T-cell (primary cell): ENCODE measurements at places on chromosomes 1 and 21.

- no peak for DNase-seq
Observed at GRCh38 chr1:229199261-229200243, 71.4 kb upstream of the RAB4A start.

- DNase-seq, result no peak
Observed at GRCh38 chr1:155657463-155657862, 31.1 kb downstream of the YY1AP1 start.

DNA sequence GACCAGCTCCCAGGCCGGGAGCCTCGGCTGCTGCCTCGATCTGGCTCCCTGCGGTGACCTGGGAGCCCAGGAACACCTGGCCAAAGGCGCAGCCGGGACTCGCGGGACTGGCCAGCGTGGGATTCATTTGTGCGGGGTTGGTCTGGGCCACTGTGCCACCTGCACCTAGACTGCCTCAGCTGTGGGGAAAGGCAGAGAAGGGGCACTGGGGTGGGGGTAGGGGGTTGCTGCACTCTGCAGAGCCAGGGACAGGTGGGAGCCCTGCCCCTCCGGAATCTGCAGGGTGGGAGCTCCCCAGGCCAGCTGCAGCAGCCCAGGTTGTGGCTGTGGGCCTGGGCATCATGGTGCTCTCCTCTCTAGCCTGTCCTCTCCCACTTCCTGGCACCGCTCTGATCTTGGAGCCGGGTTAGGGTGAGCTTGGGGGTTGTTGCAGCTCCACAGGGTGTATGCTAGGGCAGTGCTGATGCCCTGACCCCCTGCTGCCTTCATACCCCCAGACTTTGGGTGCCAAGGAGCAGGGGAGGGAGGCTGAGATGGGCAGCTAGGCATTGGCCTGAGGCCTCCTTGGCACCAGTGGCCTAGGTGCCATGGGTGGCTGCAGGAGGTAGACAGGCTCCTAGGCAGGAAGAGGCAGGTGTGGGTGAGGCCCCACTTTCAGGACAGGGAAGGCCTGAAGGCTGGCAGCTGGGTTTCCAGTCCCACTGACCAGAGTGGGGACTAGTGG, 57.5 kb upstream of the ETV3 start:
- no peak for DNase-seq

GRCh38 chr1:188822248-188822647, 1655.4 kb downstream of the BRINP3 start:
- DNase-seq, result no peak

- DNase-seq, result no peak
Observed at GRCh38 chr1:223887747-223888418, 42.1 kb upstream of the TP53BP2 start.

GRCh38 chr1:214913966-214914365, 168.6 kb upstream of the KCNK2 start:
- DNase-seq, result no peak

GRCh38 chr1:208324005-208324404, 79.8 kb upstream of the PLXNA2 start:
- no peak for DNase-seq

DNA sequence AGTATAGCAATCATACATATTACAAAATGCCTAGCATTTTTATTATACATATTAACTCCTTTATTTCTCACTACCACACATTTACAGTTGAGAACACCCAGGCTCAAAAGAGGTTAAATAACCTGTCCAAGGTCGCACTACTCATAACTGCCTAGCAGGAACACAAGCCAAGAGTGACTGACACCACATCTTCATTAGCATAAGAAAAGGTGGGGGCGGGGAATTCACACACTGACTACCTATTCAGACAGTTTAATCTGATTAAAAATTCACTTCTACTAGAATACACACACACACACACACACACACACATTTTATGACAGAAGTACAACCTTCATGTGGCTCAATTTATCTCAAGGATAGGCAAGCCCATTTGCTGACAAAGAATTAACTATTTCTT, 77.8 kb upstream of the CACHD1 start:
- no peak for DNase-seq
